ENCODE measurements at places on chromosomes 3 and 15. TPM values are rescaled to one million over a fixed set of nuclear protein-coding genes. Genes with fewer than 3 reads are reported as not detected.
A peak's percentile ranks its signal among the peaks of the same experiment; 100 is the strongest.

DNA sequence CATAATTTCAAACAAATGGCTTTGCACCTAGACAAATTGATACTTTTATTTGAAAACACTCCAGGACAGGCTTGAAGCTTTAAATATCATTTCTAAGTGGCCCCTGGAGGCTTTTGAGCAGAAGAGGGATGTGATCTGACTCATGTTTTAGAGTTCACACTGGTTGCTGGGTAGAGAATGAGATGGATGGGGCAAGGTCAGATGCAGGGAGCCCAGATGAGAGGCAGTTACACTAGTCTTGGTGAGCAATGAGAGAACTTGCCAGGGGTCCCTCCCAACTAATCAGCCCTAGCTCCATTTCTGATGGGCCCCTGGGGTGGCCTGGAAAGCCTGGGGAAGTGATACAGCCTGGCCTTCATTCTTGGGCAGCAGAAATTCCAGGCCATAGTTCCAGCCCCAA lies 190.4 kb downstream of the MEGF11 start:
- no peak for DNase-seq

- DNase-seq, result no peak
These were observed 8.5 kb downstream of the NR2F2 start for GRCh38 chr15:96338766-96339618.

DNA sequence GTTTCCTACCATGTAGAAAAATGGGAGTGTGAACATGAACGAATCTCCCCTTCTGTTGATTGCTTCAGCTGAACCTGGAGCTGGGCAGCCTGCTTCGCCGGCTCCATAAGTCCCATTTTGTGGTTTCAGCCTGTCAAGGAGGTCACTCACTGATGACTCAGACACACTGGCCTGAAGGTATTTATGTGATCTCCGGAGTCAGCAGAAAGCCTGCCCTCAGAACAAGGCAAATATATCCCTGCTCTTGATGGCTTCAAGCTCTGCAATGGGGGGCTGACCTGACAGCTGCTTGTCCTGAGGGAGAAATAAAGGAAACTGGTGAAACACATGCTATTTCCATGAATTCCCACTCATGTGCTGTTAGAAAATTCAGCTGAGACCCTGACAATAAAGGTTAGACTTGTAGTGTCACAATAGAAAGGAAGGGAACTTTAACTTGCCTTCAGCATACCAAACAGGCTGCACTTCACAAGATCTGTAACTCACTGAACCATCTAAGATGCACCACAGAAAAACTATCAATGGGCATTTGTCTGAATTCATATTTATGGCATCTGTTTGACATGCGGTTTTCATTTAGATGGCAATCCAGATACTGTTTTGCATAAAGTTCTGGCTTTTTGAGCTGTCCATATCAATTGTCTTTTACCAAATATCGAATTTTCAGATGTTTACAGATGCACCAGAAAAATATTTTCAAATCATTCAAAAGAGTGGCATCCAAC lies 282.0 kb upstream of the VEPH1 start:
- DNase-seq, result no peak

- peak; percentile 23 for DNase-seq
These were observed 27.1 kb upstream of the PIK3CB start for GRCh38 chr3:138861798-138862197.

Gene RTP4
- total RNA-seq, result not detected

Gene LRRC31
- total RNA-seq, result not detected

Gene CELSR3
- 34.5 TPM for total RNA-seq

Gene FETUB
- not detected for total RNA-seq
